NCI-H446 (cell line): ENCODE measurements at places on chromosomes 11 and 22.

- no peak for DNase-seq
Observed at GRCh38 chr11:23620617-23621016, 760.3 kb upstream of the CCDC179 start.

- peak; percentile 19 for DNase-seq
Observed at GRCh38 chr11:57515332-57516060, at the start of gene SLC43A1. SLC43A1 (minus strand) TSS chr11:57515702; CDS start chr11:57514111, 1,591 bp downstream.

- DNase-seq = peak; percentile 26
Observed at GRCh38 chr11:17735818-17736578, 1.4 kb downstream of the KCNC1 start.

DNA sequence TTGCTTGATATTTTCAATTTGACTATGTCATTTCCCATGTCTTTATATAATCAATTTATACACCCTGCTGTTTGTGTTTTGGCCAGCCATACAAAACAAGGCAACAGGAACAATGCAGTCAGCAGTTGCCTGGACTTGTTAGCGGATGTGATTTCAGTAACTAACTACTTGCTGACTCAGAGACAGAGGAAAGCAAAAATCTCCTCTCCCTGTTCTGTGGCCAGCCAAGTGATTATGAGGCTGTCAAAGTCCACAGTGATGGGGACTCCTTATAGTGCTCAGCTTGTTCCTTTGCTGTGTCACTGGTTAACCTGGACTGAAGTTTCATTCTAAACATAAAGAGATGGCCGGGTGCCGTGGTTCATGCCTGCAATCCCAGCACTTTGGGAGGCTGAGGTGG lies 32.6 kb upstream of the APLP2 start:
- no peak for DNase-seq

DNA sequence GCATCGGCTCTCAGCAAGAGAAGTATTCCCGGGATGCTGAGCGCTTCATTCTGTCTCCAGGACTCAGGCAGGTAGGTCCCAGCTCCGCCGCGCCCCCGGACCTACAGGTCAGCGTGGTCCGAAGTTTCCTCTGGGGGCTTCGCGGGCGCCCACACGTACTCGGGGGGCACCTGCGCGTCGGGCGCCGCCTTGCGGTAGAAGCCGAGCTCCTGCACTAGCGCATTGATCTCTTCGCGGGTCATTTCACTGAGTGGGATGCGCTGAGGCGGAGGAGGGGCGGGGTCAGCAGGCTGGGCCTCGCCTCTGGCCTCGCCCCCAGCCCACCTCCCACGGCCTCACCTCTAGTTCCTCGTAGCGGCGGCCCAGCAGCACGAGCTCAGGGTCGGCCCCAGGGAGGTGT lies 2.5 kb downstream of the SELENOM start:
- DNase-seq = no peak

GRCh38 chr11:44036811-44037657 lies 10.7 kb upstream of the ACCSL start:
- peak; percentile 86 for DNase-seq

DNA sequence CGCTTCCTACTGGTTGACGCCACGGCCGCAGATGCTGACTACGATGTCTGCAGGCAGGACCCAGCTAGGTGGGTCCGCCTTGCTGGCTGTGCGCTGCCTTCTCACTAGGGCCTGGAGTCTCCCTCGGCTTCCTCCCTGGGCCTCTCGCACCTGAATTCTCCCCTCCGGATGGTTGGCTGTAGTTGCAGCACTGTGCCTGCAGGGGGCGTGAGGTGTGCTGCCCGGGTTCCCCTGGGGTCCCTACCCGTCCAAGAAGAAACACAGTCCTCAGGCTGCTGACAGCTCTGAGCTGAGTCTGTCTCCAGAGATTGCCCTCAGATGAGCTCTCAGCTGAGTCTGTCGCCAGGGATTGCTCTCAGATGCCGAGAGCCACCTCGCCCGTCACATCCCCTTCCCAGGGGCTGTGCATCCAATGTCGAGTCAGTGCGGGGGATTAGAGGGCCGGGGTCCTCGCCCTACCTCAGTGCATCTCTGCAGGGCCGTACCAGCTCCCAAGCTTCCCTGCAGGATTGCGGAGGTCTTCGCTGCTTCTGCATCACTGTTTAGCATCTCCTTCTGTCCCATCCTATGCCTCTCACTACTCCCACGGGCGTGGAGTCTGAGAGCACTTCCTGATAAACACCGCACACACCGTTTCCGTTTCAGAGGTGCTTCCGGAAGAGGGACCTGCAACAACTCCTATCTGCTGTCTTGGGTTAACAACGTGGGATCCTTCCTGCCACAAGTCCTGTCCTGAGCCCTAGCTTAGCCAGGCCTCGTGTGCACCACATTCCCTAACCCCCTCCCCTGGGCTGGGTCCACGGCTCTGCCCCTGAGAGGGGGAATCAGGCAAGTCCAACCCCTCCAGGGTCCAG lies 196.9 kb downstream of the CSNK2A3 start:
- no peak for DNase-seq

GRCh38 chr11:12762696-12763324 lies 88.6 kb downstream of the TEAD1 start:
- DNase-seq = no peak

DNA sequence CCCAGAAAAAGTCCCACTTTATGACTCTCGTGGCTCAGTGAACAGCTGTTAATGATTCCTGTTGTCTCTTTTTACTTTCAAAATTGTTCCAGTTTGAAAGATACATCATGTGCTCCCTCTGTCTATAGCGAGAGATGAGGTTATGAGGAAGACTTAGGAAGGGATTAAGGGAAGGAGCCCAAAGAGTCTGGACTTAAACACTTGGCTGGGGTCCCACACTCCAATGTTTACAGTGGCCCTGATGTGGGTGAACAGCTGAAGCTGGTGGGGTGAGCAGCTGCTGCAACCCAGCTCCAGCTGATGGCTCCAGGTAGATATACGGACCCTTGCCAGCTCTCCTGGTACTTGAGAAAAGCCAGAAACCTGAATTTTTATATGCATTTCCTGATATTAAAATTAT lies 84.5 kb upstream of the PLET1 start:
- no peak for DNase-seq

GRCh38 chr11:114159320-114159719 lies 99.8 kb downstream of the ZBTB16 start:
- DNase-seq = no peak
